ENCODE measurements at places on chromosomes 3 and 15.

GRCh38 chr15:99433026-99433756 lies 132.6 kb upstream of the MEF2A start:
- no peak for DNase-seq

- no peak for DNase-seq
Measured at GRCh38 chr3:187997946-187998561, 155.9 kb upstream of the LPP start.

DNA sequence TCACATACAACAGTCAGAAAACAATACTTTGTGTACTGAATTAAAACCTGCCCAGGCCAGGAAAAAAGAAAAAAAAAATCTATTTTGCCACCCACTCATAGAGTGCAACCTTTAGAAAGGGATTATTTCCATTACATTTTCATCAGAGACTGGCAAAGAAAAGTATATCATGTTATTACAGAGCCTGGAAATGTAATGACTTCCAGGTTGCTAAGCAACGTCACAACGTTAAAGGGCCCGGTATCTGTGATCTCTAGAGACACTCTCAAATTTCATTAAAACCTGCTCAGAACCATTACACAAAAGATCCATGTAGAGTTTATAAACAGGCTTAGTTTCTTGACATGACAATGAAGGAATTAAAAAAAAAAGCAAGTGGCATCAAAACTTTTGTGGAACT lies 170.5 kb downstream of the CTNNB1 start:
- peak; percentile 55 for DNase-seq

- DNase-seq = no peak
Measured at GRCh38 chr3:168738527-168739325, 643.0 kb upstream of the GOLIM4 start.

- no peak for DNase-seq
Measured at GRCh38 chr15:90686435-90687218, 30.5 kb upstream of the BLM start.

DNA sequence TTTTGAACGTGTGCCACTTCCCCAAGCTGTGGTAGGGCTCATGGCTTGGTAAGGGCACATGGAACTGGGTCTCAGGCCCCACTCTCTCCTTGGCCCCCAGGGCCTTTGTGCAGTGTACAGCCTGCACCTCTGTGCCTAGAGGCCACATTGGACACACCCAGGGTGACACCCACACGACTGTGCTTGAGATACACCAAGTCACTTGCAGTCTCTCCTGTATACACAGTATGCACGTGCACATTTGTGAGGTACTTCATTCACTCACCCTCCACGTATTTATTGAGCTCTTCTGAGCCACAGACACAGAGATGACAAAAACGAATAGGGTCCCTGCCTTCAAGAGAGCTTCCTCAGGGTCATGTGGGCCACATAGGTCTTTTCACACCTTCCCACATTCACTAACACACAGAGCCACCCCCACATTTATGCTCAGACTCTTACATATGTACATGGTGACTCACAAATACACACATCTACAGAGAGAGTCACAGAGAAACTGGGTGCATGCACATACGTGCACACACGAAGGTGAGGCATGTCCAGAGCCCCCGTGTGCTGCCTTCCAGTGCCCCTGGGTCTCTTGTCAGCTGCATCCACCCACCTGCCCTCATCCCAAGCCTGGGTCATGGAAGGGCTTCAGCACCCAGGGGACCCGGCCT lies 9.8 kb upstream of the TMEM115 start:
- no peak for DNase-seq

DNA sequence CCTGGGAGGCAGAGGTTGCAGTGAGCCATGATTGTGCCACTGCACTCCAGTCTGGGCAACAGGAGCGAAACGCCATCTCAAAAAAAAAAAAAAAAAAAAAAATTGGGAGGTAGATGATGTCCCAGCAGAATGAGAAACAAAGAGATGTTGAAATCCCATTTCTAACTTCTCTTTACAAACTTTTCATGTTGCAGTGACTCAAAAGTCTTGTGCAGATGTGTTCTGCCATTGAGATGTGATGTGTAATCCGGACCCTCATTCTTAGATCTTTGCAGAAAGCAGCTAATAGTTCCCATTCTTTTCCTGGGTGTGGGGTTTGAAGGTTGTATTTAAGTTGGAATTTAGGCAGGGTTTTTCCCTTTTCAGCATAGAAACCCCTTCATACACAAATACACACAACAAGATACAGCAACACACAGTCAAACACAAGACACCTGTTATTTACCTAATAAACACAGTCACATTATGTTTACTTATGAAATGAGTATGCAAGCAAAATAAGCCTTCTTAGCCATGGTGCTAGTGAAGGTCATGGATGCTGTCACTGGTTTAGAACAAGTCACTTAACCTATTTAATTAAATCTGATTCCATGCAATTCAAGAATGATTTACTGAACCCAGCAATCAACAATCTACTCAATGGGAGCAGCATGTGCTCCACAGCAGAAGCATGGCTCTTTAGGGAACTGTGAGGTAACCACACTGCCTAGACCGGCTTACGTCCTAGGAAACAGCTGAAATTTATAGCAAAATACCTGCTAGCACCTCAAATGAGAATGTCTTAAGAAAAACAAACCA lies 14.9 kb downstream of the SIAH2 start:
- no peak for DNase-seq

- DNase-seq = no peak
Measured at GRCh38 chr15:43067717-43068461, 37.9 kb downstream of the UBR1 start.

GRCh38 chr3:188712248-188712924 lies 459.4 kb upstream of the TPRG1 start:
- DNase-seq = peak; percentile 47

DNA sequence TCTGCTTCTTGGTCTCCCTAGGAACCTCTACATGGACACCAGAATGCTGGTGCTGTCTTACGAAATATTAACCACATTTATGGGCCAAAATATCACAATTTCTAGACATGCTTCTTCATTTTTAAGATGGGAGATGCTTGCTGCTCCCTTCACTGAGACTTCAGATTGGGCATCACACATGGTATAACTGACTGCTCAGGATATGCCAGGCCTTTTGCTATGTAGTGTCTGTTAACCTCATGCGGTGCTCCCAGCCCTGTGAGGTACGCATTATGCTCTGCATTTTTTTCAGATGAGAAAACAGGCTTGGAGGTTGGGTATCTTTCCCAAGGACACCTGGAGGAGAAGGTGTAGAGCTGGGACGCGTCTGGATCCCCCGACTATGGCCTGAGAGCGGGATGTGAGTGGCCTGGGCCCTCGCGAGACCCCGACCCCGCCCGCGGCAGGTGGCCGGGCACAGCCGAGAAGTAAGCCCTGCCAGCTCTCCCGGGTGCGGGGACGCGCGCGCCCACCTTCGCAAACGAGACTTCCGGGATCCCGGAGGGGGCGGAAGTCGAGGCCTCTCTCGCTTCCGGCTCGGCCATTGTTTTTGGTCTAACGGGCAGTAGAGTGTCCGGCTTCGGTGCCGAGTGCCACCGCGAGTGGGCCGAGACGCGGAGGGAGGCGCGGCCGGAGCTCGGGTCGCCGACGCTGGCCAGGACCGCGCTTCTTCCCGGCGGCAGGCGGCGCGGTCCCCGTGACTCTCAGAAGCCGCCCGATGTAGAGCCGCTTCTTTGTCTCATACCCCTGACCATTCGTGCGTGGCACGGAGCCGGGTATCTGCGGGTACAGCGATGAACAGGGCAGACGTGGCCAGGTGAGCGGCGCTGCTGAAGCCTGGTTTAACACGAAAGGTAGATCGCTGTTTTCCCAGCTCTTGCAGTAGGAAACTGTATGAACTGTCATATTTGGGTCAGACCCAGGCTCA lies at the start of gene ZKSCAN7:
Gene ZKSCAN7 (plus strand): TSS at position 568 of the 967 bp plus-strand sequence. CDS start 1,855 bp downstream, outside the sequence.
- peak; percentile 66 for DNase-seq

GRCh38 chr3:152550284-152550683 lies 281.6 kb downstream of the MBNL1 start:
- DNase-seq = no peak

GRCh38 chr3:52068730-52069129 lies 12.4 kb upstream of the DUSP7 start:
- DNase-seq = no peak

GRCh38 chr15:101068961-101069653 lies 149.9 kb downstream of the LRRK1 start:
- peak; percentile 60 for DNase-seq

DNA sequence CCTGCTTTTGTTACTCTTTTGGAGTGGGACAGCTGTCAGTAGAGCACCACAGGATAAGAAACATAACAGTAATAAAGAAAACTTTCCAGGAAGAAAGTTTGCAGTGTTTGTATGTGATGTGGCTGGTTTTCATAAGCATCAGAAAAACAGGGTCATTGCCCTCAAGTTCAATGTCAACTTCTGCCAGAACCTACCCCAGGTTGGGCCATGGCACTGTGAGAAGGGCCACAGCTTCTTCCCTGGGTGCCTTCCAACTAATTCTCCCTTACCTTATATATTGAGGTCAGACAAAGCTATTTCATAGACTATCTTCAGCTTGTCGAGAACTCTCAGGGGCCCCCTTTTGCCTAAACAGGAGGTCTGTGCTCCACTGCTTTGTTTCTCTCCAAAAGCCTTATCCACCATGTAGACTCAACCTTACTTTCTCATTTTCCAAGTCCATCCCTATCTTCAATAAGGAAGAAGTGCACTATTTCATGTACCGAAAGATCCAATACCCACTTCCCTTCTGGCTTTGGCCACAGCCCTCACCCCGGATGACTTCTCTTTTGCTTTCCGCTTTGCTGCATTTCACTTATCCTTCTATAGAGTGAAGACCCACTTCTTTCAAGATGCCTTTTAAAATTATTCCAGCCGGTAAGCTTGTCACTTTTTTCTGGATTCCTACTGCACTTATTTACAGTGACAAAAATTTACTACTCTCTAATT lies 38.2 kb upstream of the PLCL2 start:
- DNase-seq = no peak

DNA sequence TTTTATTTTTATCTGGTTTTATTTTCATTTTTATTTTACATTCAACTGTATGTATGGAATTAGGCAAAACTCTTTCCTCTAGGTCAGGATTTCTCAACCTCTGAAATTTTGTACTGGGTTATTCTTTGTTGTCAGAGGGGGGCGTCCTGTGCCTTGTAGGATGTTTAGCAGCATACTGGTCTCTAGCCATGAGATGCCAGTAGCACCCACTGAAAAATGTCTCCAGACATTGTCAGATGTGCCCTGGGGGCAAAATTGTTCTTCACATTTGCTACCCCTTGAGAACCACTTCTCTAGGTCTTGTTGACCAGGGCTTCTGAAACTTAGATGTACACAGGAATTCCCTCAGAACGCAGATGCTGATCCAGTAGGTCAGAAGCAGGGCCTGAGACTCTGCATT lies 5.4 kb downstream of the CHRNA5 start:
- DNase-seq = no peak

GRCh38 chr3:125331243-125331642 lies 43.9 kb downstream of the ZNF148 start:
- no peak for DNase-seq

GRCh38 chr15:65189102-65189740 lies 4.1 kb upstream of the CLPX start:
- DNase-seq = peak; percentile 70

DNA sequence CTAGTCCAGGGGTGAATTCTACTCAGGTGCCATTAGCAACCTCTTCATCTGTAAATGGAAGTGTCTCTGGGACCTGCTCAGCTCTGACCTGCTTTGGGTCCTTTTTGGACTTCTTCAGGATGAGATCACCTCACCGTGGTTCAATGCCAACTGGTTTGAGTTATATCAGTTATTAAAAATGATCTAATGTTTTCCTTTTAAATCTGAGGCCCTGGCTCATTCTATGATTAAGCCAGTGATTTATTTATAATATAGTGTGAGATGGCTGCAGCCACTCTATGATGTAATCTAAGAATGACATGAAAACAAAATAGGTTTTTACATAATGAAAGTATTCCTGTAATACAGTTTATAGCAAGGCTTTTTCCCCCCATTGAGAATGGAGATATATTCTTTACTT lies 79.4 kb downstream of the LPP start:
- DNase-seq = no peak

DNA sequence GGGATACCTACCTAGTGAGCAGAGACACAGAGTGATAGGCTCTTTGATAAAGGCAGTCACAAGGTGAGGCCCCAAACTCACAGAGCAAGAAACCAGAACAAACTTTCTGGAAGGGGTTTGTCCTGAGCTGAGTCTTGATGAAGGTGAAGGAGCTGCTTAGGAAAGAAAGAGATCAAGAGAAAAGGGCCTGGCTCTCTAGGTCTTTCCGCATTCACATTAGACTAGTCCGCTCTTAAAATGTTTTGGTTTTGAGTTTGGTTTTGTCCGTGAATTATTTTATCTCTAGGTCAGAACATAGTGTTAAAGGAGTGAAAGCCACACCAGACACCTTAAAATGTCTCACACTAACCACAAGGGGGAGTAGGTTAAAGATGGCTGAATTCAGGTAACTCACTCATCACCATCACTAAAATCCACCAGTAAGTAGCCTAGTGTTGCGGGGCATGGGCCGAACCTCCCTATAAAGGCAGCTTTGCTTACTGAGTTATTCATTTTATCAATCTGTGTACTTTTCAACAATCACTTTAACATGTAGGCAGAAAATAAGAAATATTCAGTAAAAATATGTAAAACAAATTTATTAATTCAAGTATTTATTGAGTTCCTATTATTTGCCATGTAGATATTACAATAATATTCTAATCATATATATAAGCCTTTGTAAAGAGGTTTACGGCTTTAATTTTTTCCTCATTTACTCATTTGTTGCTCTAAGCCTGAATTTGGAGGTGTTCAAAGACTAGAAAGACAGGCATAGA lies 121.5 kb upstream of the TSC22D2 start:
- DNase-seq = no peak

DNA sequence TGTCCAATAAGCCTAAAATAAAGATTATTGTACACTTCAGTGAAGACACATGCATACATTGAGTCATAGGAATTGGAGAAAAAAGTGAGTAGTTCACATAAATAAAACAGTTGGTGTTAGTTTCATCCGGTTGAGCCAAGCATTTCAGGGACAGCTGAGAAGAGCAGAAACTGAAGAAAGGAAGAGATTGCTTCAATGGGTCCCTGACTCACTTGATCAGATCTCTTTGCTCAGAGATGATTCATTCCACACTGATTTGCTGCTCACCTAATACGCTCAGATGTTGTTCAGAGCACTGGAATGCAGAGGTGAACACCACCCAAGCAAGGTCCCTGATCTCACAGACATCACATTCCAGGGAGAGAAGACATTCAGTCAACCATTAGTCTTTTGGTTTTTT lies 93.7 kb downstream of the RAD18 start:
- DNase-seq = peak; percentile 15

- DNase-seq = no peak
Measured at GRCh38 chr3:173275740-173276139, 121.8 kb upstream of the NLGN1 start.

GRCh38 chr3:71492566-71492965 lies 91.0 kb downstream of the FOXP1 start:
- no peak for DNase-seq

- DNase-seq = peak; percentile 5
Measured at GRCh38 chr3:154427685-154428285, 2.2 kb downstream of the GPR149 start.

GRCh38 chr3:106810300-106810875 lies 566.9 kb upstream of the CCDC54 start:
- peak; percentile 17 for DNase-seq

All from umbilical cord (tissue), 2 donors.